ENCODE measurements at places on chromosomes 16 and 17.

DNA sequence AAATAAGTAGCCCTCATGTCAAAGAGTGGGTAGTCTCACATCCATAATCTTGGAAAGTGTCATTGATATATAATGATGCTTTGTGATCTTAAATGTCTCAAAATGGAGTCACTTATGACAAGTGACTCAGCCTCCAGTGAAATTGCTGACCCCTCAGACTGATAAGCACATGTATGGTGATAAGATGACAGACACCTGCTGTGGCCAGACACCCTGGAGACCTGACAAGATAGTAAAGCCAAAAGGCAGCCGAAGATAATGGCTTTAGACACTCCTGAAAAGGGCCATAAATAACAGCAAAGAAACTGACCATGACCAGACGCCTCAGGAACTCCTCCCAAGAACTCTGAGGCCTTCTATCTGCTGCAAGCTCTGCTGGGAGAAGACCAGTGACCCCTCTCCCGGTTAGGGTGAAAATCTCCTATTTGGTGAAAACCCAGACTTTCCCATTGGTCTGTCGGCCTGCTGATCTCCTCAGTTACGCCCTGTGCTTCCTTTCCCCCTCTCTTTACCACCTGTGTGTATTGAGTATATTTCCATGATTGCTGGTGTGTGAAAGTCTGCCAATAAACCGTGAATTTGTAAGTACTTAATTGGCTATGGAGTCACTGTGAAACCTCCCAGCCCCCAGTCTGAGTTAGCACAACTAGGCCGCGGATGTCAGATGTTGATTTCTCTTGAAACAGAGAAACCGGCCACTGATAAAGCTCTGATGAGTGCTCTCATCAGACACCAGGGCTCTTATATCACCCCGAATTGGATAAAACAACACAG lies 226.7 kb upstream of the MYOCD start:
- no peak for DNase-seq

GRCh38 chr17:17822616-17823015 lies 14.2 kb downstream of the SREBF1 start:
- DNase-seq = no peak

- no peak for DNase-seq
Measured at GRCh38 chr17:81713556-81714411, 1.7 kb downstream of the SLC25A10 start.

DNA sequence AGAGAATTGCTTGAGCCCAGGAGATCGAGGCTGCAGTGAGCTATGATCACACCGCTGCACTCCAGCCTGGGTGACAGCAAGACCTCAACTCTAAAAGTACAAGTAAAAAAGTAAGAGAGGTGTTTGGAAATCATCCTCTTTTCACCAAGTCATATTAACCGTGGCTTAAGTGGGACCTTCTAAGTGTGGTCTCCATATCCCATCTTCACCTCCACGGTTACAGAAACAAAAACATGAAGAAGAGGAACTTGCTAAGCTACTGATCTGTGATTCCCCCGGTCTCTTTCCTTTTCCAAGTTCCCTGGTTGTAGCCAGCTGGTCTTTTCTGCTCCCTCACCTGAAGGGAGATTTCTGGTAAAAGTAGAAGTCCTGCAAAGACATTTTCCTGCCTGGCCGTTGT lies 389.4 kb downstream of the CPPED1 start:
- no peak for DNase-seq

GRCh38 chr17:70855401-70856054 lies 686.2 kb downstream of the KCNJ2 start:
- DNase-seq = no peak

DNA sequence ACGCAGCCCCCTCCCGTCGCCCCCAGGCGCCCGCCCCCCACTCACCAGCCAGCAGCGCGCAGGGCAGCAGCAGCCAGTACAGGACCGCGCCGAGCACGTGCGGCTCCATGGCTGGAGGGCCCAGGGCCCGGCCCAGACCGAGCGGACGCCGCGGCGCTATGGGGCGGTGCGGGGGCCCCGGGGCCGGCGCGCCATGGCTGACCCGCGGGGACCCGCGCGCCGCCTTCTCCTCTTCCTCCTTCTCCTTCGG lies 239 bp downstream of the PIEZO1 start:
- DNase-seq = no peak

Measured in stimulated activated CD4-positive, alpha-beta T cell treated with anti-CD3 and anti-CD28 coated beads, Interleukin-1b, Interleukin-23, amount 100 ng/mL, for 1 hour (primary cell).